ENCODE measurements at places on chromosomes 5 and 9. TPM values are rescaled to one million over a fixed set of nuclear protein-coding genes. Genes with fewer than 3 reads are reported as not detected.

- peak; percentile 35 for DNase-seq
These were observed 2.3 kb downstream of the HAPLN1 start for GRCh38 chr5:83718195-83718825.

DNA sequence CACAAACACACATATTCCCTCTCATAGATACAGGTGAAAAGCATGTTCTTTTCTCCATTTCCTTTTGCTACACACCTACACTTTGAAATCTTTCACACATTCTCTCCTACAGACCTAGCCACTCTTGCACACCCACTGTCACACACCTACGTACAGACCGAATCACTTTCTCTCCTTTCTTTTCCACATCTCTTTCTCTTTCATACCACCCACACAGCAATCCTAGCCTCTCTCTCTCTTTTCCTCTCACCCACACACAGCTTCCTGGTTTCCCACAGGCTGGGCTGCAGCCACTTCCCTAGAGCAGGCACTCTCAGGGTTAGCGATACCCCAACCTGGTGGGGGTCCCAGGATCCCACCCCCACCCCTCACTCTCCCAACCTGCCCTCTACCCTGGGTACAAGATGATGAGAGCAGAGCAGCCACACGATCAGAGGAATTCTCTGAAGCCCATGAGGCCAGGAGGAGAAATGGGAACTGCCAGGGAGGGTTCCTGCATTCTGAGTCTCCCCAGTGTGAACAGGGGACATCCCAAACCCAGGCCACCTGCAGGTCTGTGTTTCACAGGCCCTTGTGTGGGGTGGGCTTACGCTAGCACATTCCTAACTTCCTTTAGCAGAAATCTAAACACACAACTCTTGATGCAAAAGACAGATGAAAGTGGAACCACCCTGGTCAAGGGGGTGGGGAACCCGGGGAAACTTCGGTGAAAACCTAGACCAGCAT is 17.1 kb upstream of the SYNPO start:
- no peak for DNase-seq

DNA sequence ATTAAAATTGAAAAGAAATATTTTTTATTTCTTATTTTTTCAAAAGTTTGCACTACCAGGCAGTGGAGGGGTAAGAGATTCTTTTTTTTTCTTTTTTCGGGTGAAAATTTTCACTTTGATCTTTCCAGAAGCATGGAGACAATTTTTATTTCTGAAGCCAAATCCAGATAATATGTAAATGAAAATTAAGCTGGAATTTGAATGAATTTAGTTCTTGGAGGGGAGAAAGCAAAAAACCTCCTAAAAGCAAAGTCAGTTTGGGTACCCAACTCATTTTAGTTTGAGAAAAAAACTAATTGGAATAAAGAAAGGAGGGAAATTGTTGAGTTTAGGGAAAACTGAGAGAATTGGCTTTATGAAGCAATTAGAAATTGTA is 872 bp downstream of the ZNF618 start:
- no peak for DNase-seq

- DNase-seq, result no peak
These were observed 333.5 kb downstream of the EFNA5 start for GRCh38 chr5:107337281-107337680.

GRCh38 chr5:50963971-50964745 is 297.7 kb downstream of the PARP8 start:
- no peak for DNase-seq

Gene ANKDD1B
- total RNA-seq, result 0.43 TPM

GRCh38 chr9:116895961-116896360 is 208.9 kb downstream of the TRIM32 start:
- DNase-seq, result no peak

Gene CCDC180
- total RNA-seq, result 4.0 TPM

Gene PCDHB5
- 8.0 TPM for total RNA-seq

DNA sequence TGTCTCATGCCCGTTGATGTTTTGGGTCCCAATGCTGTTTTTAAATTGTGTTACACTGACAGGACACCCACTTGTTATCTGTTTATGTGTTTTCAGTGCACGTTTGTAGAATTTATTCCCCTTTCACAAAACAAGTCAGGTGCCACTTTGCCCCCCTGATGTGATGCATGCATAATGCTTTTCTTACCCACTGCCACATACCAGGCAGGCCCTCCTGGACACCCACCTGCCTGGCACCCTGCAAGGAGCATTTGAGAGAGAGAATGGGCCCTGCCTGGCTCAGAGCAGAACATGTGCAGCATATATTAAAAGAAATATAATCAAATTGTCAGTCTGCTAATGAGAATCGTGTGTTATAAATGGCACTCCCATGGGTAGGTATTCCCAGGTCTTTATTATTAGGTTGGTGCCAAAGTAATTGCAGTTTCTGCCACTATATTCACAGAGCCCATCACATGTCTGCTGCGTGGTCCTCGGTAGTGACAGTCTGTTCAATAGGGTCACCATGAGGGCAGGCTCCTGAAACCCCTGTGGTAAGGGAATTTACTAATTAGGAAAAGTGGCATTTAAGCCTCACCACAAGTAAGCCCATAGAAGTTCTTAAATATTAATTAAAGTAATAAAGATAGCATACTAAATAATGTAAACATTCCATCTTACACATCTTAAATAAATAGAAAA is 52.2 kb upstream of the CKMT2 start:
- no peak for DNase-seq

Gene FRMPD1
- 5.9 TPM for total RNA-seq

Gene HDHD3
- total RNA-seq, result 102 TPM

DNA sequence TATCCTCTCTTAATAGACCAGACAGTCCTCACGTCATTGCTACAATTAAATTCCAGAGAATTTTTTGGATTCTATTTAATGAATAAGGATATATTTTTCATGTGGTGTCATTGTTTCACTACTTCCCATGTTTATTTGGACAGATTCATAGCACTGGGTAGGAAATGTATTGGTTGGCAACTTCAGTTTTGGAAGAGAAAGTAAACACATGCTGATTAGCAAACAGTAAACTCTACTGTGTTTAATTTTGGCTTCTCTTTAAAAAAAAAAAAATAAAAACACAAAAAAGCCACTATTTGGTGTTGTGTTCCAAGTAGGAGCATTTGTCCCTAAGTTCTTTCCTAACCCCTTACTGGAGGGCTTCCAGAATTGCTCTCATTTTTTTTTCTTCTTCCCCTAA is 77.3 kb downstream of the NFIB start:
- DNase-seq, result no peak

DNA sequence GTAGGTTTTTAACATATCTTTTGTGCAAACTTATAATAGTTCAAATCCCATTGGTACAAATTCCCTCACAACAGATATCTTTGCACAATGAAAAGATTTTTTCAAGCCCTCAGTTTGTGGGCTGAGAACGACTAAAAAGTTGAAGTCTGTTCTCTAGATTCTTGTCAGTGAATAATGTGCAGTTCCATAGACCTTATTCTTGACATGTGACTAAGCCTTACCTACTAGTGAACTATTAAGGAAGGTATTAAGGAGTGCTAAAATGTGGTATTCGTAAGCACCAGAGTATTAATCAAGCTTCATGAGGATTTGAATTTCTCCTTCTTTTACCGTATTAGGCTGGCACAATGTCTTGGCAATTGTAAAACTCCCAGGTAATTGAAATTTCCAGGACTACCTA is 205.6 kb upstream of the DMRTA1 start:
- no peak for DNase-seq

DNA sequence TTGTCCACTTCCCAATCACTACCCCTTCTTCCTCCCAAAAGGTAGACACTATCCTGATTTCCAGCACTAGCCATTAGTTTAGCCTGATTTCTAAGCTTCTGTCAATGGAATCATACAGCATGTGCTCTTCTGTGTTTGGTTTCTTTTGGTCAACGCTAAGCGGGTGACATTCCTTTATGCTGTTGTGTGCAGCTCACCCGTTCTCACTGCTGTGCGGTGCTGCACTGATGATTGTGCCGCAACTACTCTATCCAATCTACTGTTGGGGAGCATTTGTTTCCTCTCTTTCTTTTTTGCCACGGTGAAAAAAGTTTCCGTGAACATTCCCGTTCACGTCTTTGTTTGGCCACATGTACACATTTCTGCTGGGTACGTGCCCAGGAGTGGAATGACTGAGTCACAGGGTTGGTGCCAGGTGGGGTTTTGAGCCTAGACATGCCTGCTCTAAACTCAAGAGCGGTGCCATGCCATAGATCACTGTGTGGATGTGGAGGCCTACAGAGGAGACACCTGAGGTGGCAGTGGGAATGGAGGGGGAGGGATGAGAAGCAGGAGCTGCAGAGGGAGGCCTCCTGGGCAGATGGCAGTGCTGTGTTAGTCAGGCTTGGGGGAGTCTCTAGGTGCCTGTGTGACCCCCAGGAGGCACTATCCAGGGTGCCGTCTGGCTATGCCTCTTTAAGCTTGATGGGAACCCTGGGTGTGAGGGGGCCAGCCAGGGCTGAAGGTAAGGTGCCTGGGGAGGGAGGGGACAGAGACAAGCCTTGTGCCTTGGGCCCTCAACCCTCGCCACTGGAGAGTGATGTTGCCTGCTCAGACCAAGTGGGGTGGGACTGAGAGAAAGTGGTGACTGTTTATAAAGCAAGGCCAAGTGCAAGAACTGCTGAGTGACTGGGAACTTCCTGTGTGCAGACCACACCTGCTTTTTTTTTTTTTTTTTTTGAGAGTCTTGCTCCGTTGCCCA is 11.4 kb upstream of the ANKRD33B start:
- DNase-seq, result no peak

- no peak for DNase-seq
These were observed 2.8 kb downstream of the MCCC2 start for GRCh38 chr5:71589903-71590302.

DNA sequence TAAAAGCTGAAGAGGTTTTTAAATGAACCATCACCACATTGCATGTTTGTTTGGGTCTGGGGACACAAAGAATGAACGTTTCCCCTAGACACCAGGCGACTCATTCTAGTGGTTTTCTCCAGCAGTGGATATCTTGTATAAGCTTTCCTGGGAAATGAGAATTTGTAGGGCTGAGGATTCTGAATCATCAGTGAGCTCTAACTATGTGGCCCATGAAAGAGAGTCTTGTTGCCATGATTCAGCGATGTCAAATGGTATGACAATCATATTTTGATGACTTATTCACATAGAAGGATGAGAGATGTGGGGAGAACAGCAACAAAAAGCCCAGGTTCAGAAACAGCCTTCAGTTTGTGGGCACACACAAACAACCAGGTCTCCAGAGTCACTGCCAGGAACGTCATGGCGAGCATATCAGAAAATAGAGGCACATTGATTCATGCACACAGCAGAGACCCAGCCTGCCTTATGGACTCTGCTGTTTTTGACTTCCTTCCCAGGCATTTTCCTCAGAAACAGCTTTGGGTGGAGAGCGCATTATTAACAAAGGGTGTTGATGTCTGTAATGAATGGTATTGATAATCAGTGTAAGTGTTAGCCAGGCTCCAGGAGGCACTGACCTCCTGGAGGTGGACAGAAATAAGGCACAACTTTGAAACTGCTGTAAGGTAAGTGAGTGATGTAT is 13.3 kb downstream of the ZNF474 start:
- no peak for DNase-seq

- DNase-seq, result peak; percentile 54
These were observed 95.3 kb upstream of the PITX1 start for GRCh38 chr5:135129307-135129706.

Gene TRPM3
- 9.2 TPM for total RNA-seq

DNA sequence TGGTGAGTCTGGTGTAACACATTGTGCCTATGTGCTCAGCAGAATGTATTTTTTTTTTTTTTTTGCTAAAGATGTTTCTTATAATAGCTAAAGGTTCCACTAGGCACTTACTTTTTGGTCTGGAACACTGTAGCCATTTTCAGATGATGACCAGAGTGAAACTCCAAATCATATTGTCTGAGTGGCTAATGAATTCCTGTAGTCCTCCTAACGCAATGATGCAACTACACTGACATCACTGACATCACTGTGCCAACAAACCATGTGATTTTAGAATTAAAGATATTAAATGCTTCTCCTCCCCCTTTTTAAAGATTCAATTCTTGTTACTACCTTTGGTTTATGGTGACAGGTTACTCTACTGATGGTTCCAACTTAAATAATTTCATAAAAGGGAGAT is 28.8 kb downstream of the JAKMIP2 start:
- no peak for DNase-seq

DNA sequence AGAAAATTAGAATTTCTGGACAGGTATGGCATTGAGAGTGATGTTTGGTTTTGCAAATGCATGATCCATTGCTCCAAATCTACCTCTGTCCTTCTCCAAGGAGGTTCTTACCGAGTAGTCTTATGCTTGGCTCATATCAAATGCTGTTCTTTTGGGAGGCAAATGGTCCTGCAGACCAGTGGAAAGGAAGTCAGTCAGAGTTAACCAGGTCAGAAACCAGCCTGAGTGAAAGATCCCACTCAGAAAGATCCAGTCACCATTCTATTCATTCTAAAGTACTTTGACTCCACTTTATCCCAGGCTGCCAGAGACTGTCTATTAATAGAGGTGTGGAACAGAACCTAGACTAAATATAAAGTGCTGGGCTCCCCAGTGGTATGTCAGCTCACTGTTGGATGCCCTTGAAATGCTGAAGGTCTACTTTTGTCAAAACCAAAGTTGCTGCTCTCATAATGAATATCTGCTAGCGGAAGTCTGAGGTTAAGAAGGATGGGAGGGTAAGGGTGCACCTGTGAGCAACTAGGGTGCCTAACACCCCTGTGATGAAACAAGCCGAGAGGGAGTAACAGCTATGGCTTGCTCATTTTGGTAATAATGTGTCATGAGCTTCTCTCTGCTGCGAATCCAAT is 302.2 kb downstream of the ZNF608 start:
- DNase-seq, result no peak

DNA sequence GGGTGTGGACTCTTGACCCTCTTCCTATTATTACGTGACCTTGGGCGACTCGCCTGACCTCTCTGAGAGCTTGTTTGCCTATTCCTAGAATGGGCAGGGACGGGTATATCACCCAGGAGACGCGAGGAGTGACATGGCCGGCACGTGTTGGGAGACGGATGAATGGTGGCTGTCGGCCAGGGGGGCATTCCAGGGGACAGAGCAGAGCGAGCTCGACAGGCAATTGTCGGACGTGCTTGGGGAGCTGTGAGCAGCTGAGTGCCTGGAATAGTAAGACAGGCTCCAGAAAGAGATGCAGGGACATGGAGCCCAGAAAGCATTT is 29.3 kb upstream of the UNC5A start:
- no peak for DNase-seq

DNA sequence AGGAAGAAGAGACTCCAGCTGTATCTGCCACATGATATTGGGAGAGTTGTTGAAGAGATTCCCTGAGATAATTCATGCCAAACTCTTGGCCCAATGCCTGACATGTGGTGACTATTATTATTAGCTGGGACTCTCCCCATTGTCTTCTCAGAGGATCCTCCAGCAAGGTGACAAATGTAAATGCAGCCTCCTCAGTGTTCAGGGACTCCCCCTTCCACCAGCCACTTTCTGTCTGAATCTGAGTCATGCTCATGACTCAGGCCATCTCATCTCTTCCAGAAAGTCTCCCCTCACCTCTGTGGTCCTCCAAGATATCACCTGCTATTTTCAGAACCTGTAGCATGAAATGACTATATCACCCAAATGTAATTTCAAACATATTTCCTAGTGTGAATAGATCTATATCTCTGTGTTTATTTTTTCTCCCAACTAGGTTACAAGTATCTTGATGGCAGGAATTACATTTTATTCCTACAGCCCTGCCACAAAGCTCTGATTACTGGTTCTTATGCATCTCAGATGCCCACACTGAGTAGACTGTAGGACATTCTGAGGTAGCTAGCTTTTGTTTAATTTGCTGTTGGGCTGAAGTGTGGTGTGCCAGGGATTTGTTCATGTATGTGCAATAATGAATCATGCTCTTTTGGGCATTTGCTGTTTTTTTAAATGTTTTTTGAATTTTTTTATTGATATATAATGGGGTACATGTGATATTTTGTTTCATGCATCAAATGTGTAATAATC is 126.6 kb upstream of the IL12B start:
- no peak for DNase-seq

- DNase-seq, result no peak
These were observed 51.2 kb downstream of the SGCD start for GRCh38 chr5:156378159-156378558.

Gene TAF11L5
- not detected for total RNA-seq
